ENCODE measurements at places on chromosomes 12 and 14.
A peak's percentile ranks its signal among the peaks of the same experiment; 100 is the strongest.

DNA sequence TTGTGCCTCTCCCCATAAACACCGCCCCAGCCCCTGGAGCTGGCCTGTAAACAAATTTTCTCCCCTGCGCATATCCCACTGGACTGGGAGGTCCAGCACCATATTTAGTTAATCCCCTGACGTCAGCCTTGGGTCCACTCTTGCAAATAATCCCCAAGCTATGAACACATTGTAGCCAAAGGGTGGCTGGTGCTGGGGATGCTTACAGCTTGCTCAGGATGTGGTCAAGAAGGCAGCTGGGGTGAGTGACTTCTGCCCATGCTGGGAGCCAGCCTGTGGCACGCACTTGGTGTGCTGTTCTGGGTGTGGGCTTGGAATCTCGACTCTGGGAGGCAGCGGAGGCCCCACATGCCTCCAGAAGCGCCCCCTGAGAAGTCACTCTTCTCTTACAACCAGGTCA, 32.1 kb downstream of the CMKLR1 start:
- no peak for DNase-seq

DNA sequence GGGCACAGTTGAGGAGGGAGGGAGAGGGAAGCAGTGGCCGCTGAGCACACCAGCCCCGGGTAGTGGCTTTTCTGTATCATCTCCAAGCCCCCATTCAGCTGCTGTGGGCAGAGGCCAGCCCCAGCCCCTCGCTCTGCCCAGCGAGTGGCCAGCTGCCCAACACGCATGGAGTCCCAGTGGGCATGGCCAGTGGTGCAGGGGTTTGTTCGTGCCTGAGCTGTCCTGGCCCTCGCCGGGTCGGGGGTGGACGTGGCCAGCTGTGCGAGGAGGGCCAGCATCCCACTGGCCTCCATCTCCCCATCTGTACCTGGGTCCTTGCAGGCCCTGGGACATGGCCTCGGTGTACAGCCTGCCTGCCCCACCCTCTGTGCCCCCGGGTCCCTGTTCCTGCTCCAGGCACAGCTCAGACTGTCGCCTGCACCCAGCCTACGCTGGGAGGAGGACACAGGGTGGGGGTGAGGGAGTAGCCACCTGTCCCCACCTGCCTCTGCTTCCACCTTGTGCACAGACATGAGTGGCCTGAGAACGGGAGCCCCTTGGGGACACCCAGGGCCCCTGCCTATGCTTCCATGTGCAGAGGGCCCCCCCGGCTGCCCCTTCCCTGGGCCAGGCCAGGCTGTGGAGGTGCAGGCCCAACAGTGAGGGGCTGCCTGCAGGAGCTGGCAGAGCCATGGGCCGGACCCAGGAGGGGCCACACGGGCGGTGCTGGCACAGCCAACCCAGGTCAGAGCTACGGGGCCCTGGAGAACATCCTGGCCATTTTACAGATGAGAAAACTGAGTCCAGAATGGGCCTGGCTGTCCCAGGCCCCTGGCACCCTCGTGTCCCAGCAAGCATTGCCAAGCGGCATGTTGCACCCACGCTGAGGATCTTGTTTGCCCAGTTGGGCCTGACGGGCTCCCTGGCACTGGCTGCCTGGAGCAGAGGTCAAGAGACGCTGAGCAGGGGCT, 4.3 kb downstream of the INF2 start:
- no peak for DNase-seq

- DNase-seq = no peak
Observed at GRCh38 chr14:75184492-75184891, 8.1 kb upstream of the TMED10 start.

DNA sequence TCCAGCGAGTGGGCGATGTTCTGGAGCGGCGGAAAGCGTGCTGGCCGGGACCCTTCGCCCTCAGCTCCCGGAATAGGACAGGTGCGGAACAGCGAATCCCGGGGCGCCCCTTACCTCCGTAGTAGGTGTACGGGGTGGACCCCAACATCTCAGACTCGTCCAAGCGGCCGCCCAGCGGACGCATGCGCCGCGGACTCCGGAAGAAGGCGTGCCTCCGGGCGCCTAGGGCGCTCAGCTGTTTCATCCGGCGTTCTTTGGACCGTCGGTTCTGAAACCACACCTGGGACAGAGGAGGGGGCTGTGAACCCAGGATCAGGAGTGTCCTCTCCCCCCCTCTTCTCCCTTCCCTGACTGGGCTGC, 4.5 kb downstream of the LHX5 start:
- DNase-seq = peak; percentile 26

- no peak for DNase-seq
Observed at GRCh38 chr12:80567401-80567800, 123.4 kb downstream of the PTPRQ start.

- no peak for DNase-seq
Observed at GRCh38 chr14:77502109-77502782, 3.6 kb upstream of the ISM2 start.

GRCh38 chr14:66365388-66365787, 120.8 kb upstream of the CCDC196 start:
- no peak for DNase-seq

DNA sequence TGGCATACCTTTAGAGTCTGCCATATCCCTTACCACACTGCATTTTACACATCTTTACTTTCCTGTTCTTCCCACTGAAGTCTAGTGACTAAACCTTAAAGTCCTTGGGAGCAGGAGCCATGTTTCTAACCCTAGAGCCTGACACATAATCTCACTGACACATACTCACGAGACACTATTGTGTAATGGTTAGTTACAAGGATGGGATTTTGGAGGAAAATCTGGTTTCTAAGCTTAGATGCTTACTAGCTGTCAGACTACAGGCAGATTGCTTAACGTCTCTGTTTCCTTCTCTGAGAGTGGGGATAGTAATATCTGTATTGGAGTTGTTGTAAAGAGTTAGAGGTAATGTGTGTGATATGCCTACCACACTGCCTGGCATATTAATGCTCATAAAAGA, 6.2 kb upstream of the DYRK4 start:
- no peak for DNase-seq

DNA sequence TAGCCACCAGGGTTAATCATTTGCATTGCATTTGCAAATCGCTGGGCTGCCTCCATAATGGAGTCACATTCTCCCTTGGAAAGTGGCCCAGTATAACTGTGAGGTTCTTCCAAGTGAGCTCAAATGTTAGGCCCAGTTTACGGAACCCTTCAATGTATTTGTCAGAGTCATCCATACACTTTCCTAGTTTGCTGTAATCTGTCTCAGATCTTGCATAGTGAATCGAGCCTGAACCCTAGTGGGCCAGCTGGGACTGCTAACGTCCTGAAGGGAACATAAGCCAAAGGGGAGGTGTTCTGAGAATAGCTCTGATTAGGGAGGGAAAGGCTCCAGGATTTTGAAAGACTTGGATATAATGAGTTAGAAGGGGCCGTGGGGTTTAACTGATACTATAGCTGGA, 406.3 kb downstream of the SLC6A15 start:
- DNase-seq = no peak

DNA sequence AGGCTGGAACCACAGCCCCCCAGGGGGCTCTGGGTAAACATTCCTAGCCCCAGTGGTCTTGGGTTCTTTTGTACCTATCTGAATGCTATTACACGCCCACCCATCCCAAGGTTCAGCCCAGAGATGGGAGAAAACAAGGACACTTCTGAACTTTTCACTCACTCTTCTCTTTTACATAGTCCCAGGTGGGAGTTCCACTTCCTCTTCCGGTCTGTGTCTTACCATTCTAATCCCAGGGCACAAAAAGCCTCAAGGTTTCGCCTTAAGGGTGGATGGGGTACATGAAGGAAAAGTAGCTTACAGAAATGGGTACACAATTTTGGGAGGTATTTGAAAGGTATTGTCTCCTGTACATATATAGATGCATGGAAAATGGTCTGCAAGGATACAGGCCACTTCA, 79.0 kb downstream of the TMEM30B start:
- DNase-seq = no peak

GRCh38 chr12:45357539-45358417, 141.9 kb downstream of the ANO6 start:
- DNase-seq = no peak

Measured in NCI-H1105 (cell line).